ENCODE measurements at places on chromosomes 12 and 14.

DNA sequence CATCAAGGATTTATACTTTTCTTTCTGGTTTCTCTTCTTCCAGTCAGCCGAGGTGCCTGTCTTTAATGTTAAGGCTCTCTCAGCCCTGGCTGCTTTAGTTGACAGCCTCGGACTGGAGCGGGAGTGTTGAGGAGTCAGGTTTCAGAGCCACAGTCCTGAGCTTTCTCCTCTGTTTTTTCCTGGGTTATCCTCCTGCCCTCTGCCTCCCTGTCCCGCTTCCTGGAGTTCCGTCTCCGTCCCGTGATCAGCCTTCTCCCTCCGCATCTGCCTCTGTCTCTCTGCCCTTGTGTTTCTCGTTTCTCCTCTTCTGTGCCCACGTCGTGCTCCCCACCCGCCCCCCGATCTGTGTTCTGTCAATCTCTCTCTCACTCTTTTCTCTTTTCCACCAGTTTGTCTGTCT, 33.0 kb downstream of the IQSEC3 start:
- no peak for DNase-seq

DNA sequence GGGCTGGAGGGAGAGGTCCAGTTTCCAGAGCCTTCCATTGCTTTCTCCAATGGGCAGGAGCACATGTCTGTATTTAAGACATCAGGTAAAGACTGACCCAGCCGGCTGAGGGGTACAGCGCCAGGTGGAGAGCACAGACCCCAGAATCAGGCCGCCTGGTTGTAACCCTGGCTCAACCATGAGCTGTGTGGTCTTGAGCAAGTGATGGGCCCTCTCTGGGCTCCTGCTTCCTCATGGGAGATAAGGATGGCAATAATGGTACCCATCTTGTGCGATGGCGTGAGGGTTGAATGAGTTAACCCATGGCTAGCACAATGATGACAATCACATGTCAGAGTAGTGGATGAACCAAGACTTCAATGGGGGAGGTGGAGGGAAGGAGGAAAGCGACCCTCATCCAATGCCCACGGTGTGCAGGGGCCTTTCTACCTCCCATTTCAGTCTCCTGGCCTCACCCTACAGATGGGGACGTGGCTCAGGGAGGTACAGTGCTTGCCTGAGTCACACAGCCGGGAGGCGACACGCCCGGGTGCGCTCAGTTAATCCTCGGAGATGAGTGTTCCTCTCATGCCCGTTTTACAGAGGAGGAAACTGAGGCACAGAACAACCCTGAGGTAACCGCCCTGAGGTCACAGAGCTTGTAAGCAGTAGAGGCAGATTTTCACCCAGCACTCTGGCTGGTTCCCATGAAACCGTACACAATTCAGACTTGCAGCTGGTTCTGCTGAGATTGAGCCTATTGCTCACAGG, 163.9 kb downstream of the RBM19 start:
- DNase-seq, result no peak

GRCh38 chr12:118760623-118761022, 220.7 kb upstream of the SRRM4 start:
- DNase-seq, result no peak

DNA sequence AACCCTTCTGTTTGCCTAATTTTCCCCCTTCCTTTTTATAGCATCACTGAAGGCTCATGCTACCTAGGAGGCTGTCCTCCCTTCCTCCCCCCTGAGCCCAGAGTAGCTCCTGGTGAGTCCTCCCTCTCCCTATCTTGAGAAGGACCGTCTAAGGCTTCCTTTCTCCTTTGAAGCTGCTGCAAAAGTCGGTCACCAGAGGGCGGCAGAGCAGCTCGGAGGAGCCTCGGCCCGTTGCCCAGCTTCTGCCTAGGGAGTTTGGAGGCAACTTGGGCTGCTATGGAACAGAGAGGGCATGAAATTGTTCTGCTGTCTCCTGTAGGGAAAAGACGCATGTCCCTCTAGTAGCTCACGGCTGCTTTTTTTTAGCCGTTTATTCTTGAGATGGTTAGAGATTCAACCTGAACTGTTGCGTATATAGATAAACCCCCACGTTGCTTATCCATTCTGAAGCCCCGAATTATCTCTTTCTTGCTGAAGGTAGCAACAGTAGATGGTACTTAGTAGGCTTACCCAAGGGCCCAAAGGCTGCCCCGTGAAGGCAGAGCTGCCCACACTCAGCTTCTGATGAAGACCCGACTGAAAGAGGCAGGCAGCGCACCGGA, 5.7 kb downstream of the WNT5B start:
- DNase-seq, result peak; percentile 36

GRCh38 chr14:91372671-91373495, 44.7 kb downstream of the CCDC88C start:
- no peak for DNase-seq

- no peak for DNase-seq
Measured at GRCh38 chr12:66941150-66941549, 262.3 kb upstream of the GRIP1 start.

DNA sequence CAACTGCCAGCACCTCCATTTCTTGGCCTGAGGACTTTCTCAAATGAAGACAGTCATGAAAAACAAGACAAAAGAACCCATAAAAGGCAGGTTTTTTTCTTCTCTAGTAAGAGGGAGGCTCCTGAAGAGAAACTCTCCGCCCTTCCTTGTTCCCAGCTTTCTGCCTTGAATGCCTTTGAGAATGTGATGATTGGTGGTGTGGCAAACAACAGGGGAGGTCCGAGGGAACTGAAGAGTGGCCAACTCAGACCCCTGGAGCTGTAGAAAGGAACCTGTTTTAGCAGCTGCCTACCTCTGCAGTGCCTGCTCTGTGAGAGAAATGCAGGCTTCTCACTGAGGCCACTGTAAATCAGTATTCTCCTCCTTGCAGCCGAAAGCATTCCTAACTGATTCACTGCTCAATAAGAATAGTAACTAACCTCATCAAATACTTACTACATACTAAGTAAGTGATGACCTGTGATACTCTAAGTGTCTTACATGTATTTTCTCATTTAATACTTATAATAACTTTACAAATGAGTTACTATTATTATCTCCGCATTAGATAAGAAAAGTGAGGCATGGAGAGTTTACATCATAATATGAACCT, 16.7 kb upstream of the ERC1 start:
- DNase-seq, result no peak

DNA sequence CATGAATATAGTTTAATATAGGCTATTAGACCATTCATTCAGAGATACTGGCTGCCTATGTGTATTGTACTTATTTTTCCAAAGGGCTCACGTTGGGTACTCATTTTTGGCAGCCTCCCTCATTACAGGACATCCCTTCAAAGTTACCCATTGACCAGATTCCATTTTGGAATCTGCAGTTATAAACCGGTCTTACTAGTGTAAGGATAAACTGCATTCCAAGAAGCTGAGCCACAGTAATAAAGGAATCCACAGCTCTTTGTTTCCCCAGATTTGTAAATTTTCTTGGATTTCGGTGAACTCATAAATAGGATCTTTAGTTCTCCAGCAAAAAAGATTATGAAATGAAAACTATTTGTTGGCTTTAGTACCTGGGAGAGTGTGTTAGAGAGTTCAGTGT, 18.9 kb upstream of the CFL2 start:
- no peak for DNase-seq

DNA sequence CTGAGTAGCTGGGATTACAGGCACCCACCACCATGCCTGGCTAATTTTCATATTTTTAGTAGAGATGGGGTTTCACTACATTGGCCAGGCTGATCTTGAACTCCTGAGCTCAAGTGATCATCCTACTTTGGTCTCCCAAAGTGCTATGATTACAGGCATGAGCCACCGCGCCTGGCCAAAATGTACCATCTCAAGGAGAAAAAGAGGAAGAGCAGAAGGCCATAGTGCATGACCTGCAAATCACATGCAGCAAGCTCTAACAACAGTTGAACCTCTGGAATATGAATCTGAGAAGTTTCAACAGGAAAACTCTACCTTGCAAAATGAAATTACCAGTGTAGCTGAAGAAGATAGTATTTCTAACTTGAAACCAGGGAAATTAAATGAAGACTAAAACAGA, 17.1 kb upstream of the SERPINA1 start:
- DNase-seq, result no peak

DNA sequence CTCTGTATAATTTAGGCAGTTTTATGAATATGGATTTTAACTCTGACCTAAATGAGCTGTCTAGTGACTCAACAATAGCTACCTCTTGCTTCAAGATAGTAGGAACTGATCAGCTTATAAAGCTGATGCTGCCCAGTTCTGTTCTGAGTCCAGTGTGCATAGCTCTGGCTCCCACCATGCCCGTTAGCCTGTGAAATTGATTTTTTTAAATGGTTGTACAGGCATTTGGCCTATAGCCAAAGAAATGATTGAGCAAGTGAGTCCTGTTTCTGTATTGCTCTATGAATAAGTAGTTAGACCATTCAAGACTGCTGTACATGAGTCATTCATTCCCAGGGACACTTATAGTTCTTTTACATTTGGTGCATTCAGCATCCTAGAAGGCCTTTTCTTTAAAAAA, 36.4 kb downstream of the SAMD4A start:
- DNase-seq, result no peak

GRCh38 chr12:93201990-93202389, 175.7 kb upstream of the NUDT4 start:
- DNase-seq, result no peak

DNA sequence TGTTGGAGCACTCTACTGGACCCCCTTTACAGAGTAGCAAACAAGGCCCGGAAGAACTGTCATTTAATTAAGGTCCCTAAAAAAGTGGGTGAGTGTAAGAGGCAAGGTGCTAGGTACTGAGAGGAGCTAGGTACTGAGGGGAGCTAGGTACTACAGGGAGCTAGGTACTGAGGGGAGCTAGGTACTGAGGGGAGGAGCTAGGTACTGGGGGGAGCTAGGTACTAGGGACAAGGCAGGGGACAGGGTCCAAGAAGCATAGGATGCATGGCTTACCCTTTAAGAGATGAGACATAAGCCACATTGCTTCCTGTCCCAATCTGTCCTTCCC, 4.9 kb downstream of the KRT5 start:
- no peak for DNase-seq

GRCh38 chr14:75222208-75222701, 45.8 kb upstream of the TMED10 start:
- no peak for DNase-seq

GRCh38 chr12:48998497-48999353, 450 bp downstream of the DDN start:
- no peak for DNase-seq
